Fibroblast of upper back skin (primary cell): ENCODE measurements at places on chromosomes 16 and 17.

GRCh38 chr16:48123104-48123788 lies 32.5 kb downstream of the ABCC12 start:
- DNase-seq, result peak; percentile 100

DNA sequence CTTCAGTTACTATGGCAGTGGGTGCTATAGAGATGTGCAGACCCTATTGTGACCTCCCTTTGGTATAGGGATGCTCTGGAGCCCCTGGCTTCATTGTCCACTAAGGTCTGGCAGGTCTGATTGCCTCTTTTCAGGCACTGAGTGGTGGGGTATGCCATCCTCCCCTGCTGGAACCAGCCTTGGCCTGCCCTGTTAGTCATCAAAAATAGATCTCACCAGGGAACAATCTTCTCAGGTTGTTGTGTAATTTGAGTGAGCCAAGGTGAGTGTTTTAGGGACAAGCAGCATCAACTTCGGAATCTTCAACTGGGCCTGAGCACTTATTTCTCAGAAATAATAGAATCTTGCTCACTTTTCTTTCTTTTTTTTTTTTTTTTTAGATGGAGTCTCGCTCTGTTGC lies 19.6 kb downstream of the HMOX2 start:
- DNase-seq, result no peak

GRCh38 chr17:40664582-40665333 lies at the start of gene KRT222:
KRT222 (minus strand) TSS chr17:40665177; CDS start chr17:40665099, 78 bp downstream.
- no peak for DNase-seq

DNA sequence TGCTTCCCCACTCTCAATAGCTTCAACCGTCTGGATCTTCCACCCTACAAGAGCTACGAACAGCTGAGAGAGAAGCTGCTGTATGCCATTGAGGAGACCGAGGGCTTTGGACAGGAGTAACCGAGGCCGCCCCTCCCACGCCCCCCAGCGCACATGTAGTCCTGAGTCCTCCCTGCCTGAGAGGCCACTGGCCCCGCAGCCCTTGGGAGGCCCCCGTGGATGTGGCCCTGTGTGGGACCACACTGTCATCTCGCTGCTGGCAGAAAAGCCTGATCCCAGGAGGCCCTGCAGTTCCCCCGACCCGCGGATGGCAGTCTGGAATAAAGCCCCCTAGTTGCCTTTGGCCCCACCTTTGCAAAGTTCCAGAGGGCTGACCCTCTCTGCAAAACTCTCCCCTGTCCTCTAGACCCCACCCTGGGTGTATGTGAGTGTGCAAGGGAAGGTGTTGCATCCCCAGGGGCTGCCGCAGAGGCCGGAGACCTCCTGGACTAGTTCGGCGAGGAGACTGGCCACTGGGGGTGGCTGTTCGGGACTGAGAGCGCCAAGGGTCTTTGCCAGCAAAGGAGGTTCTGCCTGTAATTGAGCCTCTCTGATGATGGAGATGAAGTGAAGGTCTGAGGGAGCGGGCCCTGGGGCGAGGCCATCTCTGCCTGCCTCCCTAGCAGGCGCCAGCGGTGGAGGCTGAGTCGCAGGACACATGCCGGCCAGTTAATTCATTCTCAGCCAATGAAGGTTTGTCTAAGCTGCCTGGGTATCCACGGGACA lies 11.1 kb upstream of the CLEC18A start:
- no peak for DNase-seq
